ENCODE measurements at places on chromosomes 3 and 15.

DNA sequence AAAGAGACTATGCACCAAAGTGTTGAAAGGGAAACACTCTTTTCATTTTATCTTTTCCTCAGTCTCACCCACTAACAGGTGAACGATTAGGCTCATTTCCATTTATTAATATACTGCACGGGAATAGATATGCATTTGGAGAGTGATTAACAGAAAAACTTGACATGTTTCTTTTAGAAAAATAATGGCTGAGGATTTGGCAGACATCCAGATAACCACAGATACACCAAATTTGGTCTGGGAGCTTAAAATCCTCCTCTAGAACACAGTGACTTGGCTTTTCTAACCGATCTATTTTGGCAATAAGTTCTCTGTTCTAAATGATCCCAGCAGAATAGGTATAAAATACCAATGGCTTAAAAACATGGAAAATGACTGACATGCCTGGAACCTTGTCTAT is 459.3 kb upstream of the SGO1 start:
- DNase-seq: no peak

DNA sequence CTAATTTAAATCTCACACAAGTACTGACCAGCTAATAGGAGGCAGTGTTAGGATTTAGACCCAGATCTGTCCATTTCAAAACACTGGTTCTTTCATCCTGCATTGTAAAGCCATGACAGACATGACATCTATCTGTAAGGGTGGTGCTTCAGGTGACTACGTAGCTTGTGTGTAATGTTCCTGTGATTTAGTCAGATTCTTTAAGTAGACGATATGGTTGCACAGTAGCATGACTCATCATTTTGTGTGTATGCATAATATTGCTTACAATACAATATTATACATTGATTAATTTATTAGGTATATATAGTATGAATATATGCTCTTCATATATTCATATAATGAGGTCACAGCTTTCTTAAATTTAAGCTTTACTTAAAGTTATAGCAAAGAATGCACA is 628.5 kb downstream of the GRM7 start:
- DNase-seq: no peak

DNA sequence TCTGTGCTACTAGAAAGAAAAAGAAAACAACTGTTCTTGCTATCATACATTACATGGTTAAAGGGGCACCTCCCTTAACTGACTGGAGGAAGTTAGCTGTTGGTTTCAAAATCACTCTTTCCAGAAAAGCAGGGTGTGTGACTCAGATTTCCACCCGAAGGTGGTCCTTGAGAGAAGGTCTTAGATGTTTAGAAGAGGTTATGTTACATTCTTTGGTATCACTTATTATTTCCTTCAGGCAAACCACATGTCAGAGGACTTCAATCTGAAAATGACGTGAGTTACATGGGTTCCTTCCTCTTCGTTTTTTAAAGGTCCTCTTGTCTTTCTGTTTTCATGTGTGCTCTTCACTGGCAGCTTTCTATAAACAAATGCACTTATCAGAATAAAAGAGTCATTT is 307.9 kb upstream of the CBLB start:
- no peak for DNase-seq

DNA sequence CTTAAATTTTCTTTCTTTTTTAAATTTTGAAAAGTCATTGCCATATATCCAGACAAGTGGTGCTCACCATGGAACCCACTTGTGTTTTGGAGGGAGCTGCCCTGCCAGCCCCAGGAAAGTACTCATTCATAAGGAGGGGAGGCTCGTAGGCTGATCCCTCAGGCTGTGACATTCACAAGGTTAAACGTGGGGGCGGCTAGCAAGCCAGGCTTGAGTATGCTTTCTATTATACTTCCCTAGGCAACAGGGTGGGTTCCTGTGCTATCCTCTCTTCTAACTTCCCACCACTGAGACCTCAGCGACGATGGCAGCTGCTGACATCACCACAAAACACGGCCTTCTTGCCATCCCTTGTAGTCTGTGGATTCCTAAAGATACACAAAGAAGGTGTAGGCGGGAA is 160.5 kb upstream of the C2CD4B start:
- DNase-seq: no peak

GRCh38 chr15:66894986-66895780 is 170.2 kb upstream of the SMAD3 start:
- DNase-seq: peak; percentile 58

- DNase-seq: no peak
Observed at GRCh38 chr3:189605717-189606116, 25.5 kb upstream of the TP63 start.

GRCh38 chr3:4680871-4681300 is 187.7 kb downstream of the ITPR1 start:
- DNase-seq: no peak

DNA sequence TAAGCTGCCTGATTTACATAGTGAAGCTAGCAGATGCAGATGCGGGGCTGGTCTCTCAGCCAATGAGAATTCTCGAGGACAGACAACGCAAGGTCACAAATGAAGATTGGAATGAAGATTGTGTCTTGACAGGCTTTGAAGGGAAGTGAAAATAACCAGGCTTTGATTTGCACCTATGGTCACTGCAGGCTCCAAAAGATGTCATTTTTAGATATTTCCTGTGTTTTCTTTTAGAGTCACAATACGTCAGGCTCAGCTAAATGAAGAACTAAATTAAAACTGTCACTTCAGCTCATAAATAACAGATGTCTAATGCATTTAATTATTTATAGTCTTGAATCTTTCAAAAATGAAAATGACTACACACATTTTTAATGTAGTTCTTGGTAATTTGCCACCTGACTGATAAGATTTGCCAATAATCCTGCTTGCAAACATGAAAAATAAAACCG is 99.5 kb downstream of the SQOR start:
- no peak for DNase-seq

GRCh38 chr3:195856410-195857084 is 44.8 kb upstream of the MUC4 start:
- no peak for DNase-seq

GRCh38 chr15:98541519-98541918 is 106.8 kb upstream of the IGF1R start:
- DNase-seq: no peak

- no peak for DNase-seq
Observed at GRCh38 chr3:49030321-49030720, 1.1 kb upstream of the IMPDH2 start.

GRCh38 chr3:67414740-67415139 is 239.7 kb downstream of the SUCLG2 start:
- DNase-seq: no peak

GRCh38 chr3:55597641-55598040 is 110.5 kb upstream of the WNT5A start:
- DNase-seq: no peak

DNA sequence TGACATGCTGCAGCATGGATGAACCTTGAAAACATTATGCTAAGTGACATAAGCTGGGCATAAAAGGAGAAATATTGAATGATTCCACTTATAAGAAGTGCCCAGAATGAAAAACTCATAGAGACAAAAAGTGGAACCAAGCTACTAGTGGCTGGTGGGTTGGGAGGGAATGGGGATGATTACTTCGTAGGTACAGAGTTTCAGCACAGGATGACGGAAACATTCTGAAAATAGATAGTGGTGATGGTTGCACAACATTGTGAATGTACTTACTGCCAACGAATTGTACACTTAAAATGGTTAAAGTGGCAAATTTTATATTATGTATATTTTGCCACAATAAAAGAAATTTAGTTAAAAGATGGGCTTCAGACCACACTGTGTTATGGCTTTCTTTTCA is 93.6 kb downstream of the RPLP1 start:
- no peak for DNase-seq

- no peak for DNase-seq
Observed at GRCh38 chr15:39468331-39468730, 112.5 kb upstream of the THBS1 start.

DNA sequence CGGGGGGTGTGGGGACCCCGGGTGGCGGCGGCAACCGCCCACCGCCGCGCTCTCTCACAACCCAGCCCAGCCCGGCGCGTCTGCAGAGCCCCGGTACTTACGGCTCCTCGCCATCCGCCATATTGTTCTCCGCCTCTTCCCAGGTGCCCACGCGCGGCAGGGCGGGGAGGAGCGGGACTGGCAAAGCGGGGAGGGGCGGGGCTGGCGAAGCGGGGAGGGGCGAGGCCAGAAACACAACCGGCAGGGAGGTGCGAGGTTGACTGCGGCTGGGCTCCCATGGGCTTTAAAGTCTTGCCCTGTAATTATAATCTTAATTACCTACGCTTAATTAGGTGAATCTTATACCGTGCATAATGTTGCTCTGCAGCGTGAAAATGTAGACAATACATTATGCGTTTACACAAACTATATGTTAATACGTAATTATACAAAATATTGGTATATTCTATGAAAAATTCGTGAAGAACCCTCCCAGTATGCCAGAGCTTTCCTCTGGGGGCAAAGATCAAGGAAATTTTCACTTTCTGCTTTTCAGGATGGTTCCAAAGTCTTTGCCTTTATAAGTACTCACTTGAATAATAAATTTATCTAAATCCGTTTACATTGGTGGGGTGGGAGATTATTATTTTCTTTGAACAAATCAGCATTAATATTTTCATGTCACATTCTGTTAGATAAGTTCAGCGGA is at the start of gene UBA3:
Gene UBA3, minus strand, starts transcription at position 133 of the 688 bp plus-strand sequence. Its CDS starts 12 bp downstream, at position 121.
- no peak for DNase-seq

DNA sequence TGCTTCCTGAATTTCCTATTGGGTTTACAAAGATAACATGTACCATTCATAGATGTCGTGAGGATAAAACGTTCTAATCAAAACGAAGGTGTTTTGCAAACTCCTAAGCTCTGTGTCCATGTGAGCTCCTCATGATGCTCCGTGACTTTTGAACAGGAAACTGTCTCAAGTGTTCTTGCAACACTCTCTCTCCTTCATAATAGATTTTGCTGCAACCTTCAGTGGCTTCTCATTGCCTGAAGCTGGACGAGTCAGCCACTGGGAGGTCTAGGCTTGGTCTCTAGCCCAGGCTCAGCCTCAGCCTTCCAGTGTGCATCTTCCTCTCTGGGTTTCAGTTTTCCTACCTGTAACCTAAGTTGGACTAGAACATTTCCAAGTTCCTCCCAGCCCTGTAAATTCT is 18.7 kb upstream of the BCL2A1 start:
- no peak for DNase-seq

GRCh38 chr3:190307164-190307545 is 15.1 kb downstream of the CLDN1 start:
- DNase-seq: no peak

DNA sequence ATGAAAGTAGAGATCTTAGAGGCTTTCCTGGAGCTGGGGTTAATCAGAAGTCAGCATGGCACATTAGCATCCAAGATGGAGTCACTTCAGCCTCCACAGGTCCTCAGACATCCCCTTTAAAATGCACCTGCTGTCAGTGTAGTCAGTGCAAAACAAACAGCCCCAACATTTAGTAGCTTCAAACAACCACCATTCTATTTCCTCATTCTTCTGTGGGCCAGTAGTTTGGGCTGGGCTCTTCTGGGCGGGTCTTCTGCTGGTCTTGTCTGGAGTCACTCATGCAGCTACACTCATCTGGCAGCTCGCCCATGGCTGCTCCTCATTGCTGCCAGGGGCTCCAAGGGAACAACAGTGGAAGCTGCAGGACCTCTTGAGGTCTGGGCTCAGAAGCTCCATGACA is 99.9 kb downstream of the TLE3 start:
- no peak for DNase-seq

DNA sequence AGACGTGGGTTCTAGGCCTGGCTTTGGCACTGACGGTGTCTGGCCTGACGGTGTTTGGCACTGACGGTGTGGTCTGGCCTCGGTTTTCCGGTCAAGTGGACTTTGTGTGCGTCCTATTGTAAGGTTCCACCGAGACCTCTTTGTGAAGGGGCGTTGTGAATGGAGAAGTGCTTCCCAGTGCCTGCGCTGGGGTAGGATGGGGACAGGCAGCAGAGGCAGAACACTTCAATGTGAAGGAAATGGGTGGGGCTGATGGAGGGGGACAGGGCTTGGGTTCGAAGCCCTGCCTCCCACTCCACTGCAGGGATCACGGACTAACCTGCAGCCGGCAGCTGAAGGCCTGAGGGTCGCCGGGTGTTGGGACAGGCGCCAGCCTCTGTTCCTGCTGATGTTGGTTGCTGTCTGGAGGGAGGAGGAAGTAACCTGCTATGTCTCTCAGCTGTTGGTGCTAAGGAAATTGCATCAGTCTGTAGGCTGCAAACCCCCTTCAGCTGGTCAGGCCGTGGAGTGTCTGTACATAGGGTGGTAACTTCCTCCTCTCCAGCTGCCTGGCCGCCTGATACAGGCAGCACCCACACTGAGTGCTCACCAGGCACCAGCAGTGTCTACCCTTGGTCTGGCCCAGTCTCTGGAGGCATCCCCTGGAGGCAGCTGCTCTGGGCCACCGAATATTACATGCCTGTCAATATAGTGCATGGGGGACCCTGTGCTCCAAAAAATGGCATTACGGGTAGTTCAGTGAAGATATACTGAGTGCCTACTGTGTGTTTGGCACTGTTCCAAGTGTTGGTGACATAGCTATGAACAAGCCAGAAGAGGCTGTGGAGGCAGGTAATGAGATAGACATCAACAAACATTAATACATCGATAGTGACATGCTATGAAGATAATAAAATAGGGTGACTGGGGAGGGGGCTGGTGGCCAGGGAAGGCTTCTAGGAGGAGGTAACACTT is 1.1 kb downstream of the TM6SF1 start:
- DNase-seq: no peak

DNA sequence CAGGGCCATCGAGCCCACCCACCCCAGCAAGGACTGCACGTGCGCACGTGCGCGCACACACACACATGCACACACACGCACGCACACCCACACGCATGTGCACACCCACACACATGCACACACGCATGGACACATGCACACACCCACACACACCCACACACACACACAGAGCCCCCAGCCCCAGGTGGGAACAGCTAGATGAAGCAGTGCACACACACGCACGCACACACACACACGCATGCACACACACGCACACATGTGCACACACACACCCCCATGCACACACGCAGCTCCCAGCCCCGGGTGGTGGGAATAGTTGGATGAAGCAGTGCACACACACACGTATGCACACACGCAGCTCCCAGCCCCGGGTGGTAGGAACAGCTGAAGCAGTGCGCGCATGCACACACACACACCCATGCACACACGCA is 158.6 kb downstream of the XXYLT1 start:
- no peak for DNase-seq

DNA sequence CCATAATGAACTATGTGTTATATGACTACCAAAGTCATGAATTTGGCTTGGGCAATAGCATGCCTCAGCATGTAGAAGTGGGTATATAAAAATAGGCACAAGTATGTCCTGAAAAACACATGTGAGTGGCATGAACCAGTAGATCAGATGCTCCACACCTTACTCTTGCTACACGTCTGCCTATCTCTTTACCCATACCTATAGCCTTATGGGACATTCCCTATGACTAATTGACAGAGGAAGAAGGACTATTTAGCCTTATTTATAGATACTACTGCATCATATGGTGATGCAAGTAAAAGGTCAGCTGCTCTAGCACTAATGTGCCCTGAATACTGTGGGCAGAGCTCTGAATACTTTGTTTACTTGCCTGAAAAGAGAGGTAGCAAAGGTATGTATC is 81.0 kb upstream of the ZPLD1 start:
- DNase-seq: no peak

All from vagina (tissue), 2 donors.